ENCODE measurements at places on chromosomes 7 and 10. TPM values are rescaled to one million over a fixed set of nuclear protein-coding genes. Genes with fewer than 3 reads are reported as not detected.

- DNase-seq: no peak
Measured at GRCh38 chr10:113520261-113520660, 32.6 kb upstream of the HABP2 start.

- no peak for DNase-seq
Measured at GRCh38 chr10:129896136-129896859, 67.8 kb downstream of the EBF3 start.

DNA sequence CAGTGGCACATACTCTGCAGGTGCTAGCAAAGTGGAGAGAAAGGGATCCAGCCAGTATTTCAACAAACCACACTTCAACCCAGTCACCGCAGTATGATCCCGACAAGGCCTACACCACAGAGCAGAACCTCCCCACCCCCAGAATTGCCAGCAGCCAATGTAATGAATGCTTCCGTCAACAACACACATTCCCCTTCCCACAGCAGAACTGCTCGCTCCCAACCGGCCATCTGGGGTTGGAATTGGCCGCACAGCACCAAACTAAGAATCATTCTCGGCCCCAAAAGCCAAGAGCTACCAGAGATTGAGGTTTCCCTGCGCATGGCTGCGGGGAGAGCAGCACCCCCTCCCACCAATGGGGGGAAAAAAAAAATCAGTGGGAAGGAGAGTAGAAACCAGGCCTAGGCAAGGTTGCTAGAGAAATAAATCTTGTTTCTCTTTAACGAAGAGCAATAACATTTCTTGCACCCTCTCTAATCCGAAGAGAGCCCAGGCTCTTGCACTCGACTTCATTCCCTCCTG lies 1.1 kb downstream of the WASL start:
- peak; percentile 22 for DNase-seq

FEZF1 gene
- total RNA-seq: not detected
